ENCODE measurements at places on chromosomes 7 and 10.

GRCh38 chr10:132036153-132036886 is 29.4 kb upstream of the JAKMIP3 start:
- H3K27ac ChIP-seq = no peak overlapping the region
- no peaks in the 10 kb centered on the region for H3K4me1 ChIP-seq
- H3K27me3 ChIP-seq = peaks cover 48% of the 10 kb centered on the region

DNA sequence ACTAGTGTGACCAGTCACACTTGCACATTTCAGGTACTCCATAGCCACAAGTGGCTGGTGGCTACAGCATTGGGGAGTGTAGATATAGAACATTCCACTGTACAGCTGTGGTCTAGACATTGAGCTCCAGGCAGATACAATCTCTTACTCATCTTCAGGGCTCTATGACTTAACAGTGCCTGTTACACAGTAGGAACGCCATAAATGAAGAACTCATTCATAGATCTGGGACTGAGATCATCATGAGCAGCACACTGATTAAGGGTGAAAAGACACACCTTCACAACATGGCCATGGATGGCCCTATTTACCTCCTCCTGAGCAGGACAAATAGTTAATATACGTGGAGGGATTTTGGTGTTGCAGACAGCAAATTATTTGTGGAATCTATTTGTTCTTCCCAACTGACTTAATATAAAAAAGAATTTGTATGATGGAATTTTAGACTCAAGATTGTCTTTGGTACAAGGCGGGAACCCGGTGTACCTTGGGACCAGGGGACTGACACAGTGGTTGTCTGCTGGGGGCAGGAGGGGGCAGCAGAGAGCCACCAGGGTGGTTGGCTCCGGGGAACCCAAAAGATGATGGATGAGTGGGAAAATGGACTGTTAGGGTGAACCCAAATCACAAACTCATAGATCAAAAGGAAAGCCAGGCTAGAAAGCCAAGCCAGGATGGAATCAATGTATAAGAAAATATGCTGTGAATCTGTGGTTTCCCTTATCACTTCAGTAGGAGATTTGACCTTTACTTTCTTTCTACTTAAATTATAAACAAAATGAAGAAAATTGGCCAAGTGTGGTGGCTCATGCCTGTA is 24.3 kb upstream of the CPA2 start:
- H3K27me3 ChIP-seq = no peaks in the 10 kb centered on the region
- H3K4me3 ChIP-seq = no peak overlapping the region
- no peaks in the 10 kb centered on the region for H3K36me3 ChIP-seq
- DNase-seq = peak; percentile 68

GRCh38 chr10:77358656-77359055 is 279.0 kb downstream of the KCNMA1 start:
- no peak overlapping the region for H3K4me3 ChIP-seq
- DNase-seq = no peak
- H3K36me3 ChIP-seq = no peaks in the 10 kb centered on the region
- H3K27ac ChIP-seq = peak overlapping the region; percentile 88
- peaks cover 33% of the 10 kb centered on the region for H3K4me1 ChIP-seq
- no peaks in the 10 kb centered on the region for H3K27me3 ChIP-seq

GRCh38 chr7:7992506-7992905 is 23.9 kb downstream of the GLCCI1 start:
- H3K4me1 ChIP-seq = peaks cover 10% of the 10 kb centered on the region
- H3K27me3 ChIP-seq = no peaks in the 10 kb centered on the region

DNA sequence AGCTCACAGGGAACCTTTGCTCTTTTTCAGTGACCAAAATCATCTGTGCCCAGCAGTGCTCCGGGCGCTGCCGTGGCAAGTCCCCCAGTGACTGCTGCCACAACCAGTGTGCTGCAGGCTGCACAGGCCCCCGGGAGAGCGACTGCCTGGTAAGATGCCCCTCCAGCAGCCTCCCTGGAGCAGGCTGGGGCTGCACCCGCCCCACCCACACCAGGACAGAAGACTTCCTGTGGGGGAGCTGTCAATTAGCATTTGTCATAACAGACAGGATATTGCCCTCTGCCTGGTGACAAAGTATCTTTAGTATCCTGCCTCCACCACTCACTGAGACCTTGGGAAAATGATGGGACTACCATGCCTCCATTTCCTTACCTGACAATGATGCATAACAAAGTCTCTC is 133.7 kb downstream of the EGFR start:
- no peak overlapping the region for H3K4me3 ChIP-seq
- H3K4me1 ChIP-seq = peaks cover 7% of the 10 kb centered on the region
- H3K36me3 ChIP-seq = peaks cover 78% of the 10 kb centered on the region

GRCh38 chr10:95408148-95408960 is 117.6 kb upstream of the PDLIM1 start:
- DNase-seq = no peak
- H3K4me1 ChIP-seq = no peaks in the 10 kb centered on the region
- H3K27me3 ChIP-seq = no peaks in the 10 kb centered on the region
- H3K4me3 ChIP-seq = no peak overlapping the region

DNA sequence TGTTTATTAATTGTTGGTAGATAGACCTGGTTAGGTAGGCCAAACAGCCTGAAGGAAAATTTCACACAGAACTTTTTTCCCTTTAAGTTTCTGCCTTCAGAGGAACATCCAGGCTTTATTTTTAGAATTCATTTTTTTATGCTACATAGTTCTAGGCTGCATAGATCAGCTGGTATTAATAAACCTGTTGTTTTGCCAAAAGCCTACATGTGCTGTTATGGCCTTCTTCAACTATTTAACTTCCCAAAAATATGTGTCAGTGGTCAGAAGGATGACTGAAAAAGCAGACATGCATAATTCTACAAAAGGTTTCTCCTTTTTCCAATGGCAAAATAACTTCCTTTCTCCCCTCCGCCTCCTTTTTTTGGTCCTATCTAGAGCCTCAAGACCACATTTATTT is 303.0 kb upstream of the DKK1 start:
- H3K27ac ChIP-seq = no peak overlapping the region
- no peak overlapping the region for H3K4me3 ChIP-seq
- no peak for DNase-seq
- H3K36me3 ChIP-seq = no peaks in the 10 kb centered on the region
- H3K27me3 ChIP-seq = no peaks in the 10 kb centered on the region
- H3K4me1 ChIP-seq = no peaks in the 10 kb centered on the region

DNA sequence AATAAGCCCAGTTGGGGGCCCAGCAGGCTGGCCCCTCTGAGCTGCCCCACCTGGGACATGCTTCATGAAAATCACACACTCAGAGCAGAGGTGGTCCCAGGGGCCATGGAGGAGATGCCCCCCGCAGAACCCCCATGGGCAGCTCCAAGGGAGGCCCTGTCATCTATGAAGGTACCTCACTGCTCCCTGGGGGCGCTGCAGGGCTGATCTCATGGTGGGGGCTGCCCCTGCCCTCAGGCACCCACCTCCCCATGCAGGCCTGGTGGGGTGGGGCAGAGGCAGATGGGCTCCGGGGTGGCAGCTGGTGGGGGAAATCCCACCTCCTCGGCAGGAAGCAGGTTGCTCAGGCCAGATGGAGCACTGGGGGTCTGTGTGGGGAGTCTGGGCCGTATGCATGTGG is 60.5 kb downstream of the YKT6 start:
- H3K27ac ChIP-seq = no peak overlapping the region
- no peaks in the 10 kb centered on the region for H3K36me3 ChIP-seq
- no peak overlapping the region for H3K4me3 ChIP-seq

DNA sequence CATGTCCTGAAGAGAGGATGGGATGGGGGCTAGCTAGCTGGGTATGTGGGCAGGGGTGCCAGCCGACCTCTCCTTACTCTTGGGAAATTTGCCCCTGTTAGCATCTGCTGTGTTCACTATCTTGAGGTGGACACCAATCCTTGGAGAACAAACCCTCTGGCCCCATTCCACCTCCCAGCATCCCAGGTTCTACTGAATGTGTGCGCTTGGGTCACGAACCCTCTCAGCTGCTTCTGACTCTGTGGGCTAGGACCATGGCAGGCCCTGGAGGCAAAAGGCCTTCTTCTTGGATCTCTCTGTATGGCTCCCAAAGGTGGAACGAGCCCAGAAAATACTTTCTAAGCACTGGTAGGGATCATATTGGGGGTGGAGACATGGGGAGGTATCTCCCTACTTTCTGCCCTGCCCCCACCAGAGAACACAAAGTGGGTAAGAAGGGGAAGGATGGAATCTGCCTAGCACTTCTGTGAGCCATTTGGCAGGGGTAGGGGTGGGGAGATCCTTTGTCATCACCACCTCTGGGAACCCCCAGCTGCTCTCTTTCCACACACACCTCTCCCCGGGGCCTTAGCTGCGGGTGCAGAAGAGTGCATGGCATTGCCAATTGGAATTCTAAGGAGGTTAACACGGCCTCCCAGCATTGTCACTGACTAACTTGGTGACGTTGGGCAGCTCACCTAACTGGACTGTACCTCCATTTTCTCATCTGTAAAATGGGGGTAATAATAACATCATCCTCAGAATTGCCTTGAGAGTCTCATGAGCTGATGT is 7.7 kb downstream of the UNC5B start:
- H3K4me1 ChIP-seq = peaks cover 53% of the 10 kb centered on the region
- H3K36me3 ChIP-seq = no peaks in the 10 kb centered on the region
- no peak overlapping the region for H3K27ac ChIP-seq
- H3K4me3 ChIP-seq = no peak overlapping the region
- H3K27me3 ChIP-seq = no peaks in the 10 kb centered on the region

DNA sequence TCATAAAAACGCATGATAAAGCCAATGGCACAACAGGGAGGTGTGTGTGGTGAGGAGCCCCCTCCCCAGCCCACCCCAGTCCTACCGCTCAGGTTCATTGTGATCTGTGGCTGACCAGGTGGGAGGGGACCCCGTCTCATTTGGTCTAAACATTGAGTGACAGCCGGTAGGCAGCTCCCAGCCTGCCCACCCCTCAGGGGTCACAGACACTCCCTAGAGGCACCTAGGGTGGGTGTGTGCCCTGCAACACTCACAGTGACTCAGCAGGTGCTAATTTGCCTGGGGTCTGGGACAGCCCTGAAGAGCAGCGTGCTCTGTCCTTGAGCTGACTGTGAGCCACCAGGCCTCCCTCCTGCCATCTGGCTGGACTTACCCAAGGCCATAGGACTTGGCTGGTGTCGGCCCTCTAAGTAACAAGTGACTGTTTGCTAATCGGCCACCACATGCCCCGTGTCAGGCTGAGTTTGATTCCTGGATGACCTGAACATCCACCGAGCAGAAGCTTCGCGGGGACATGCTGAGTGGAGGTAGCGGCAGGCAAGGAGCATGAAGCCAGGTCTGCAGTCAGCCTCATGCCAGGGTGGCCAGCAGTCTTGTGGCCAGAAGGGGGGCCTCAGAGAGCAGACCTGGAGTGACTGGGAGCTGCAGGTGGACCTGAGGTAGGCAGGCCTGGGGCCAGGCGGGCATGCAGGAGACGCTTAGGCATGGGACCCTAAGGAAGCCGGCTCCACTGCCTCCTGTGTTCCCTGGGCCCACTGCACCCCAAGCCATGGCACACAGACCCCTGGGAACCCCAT is 282.3 kb upstream of the SHH start:
- H3K36me3 ChIP-seq = no peaks in the 10 kb centered on the region
- no peak overlapping the region for H3K4me3 ChIP-seq
- no peak overlapping the region for H3K27ac ChIP-seq
- no peaks in the 10 kb centered on the region for H3K4me1 ChIP-seq
- no peaks in the 10 kb centered on the region for H3K27me3 ChIP-seq

GRCh38 chr10:48598936-48599829 is 5.7 kb downstream of the ARHGAP22 start:
- H3K4me3 ChIP-seq = no peak overlapping the region
- H3K36me3 ChIP-seq = peaks cover 27% of the 10 kb centered on the region
- H3K4me1 ChIP-seq = peaks cover 49% of the 10 kb centered on the region
- no peaks in the 10 kb centered on the region for H3K27me3 ChIP-seq
- no peak for DNase-seq

DNA sequence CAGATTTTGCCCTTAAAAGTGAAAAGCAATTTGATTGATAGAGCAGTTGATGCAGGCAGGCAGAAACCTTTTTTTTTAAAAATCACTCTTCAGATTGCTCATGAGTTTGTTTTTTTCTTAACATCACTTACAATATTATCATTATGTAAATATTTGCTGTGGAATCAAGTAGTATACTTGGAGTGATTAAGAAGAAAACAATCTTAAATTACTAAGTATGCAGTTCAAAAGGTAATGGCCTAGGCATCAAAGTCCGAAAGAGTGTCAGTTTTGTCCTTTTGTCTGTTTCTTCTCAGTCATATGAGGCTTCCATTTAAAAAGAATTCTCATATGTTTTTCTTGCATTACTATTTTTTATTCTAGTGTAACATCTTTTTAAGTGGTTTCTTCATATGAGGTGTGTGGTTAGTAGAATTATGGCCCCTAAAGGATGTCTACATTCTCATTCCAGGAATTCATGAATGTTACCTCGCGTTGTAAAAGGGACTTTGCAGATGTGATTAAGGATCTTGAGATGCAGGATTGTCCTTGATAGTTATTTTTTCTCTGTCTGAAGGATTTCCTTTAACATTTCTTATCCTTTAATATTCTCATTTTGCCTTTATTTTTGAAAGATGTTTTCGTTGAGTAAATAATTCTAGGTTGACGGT is 44.0 kb downstream of the BICC1 start:
- H3K36me3 ChIP-seq = peaks cover 3% of the 10 kb centered on the region
- H3K4me3 ChIP-seq = no peak overlapping the region
- H3K27me3 ChIP-seq = no peaks in the 10 kb centered on the region
- H3K27ac ChIP-seq = no peak overlapping the region
- no peak for DNase-seq

- H3K27me3 ChIP-seq = peaks cover 7% of the 10 kb centered on the region
- no peak for DNase-seq
- no peak overlapping the region for H3K4me3 ChIP-seq
- H3K27ac ChIP-seq = no peak overlapping the region
These were observed 14.3 kb upstream of the DMBT1 start for GRCh38 chr10:122546242-122546641.

DNA sequence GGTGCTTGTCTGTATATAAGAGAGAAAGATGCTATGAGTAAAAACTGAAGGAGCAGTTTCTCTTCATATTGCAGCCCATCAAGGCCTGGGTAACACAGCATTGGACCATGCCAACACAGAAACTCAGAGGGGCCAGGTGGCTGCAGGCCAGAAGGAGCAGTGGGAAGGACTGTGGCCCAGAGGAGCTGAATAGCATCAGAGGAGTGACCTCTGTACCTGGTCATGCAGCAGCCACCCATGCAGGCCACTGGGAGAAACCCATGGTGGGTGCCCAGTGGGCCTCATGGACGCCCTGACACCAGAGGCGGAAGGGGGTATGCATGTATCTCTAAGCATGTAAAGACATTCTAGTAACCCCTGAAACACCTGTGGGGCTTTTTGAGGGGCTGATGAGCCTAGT is 75.9 kb upstream of the YAE1 start:
- H3K27ac ChIP-seq = no peak overlapping the region
- H3K4me1 ChIP-seq = no peaks in the 10 kb centered on the region
- peaks cover 8% of the 10 kb centered on the region for H3K27me3 ChIP-seq
- no peak for DNase-seq
- no peak overlapping the region for H3K4me3 ChIP-seq

GRCh38 chr7:100675581-100676350 is 2.2 kb downstream of the GNB2 start:
- no peak overlapping the region for H3K27ac ChIP-seq
- H3K36me3 ChIP-seq = peaks cover 33% of the 10 kb centered on the region
